ENCODE measurements at places on chromosomes 7 and 10. TPM values are rescaled to one million over a fixed set of nuclear protein-coding genes. Genes with fewer than 3 reads are reported as not detected.

Gene CHN2
- polyA plus RNA-seq: 1.5 TPM

Gene MYL10
- polyA plus RNA-seq: not detected

Gene NME8
- polyA plus RNA-seq: 0.25 TPM

Gene SMKR1
- polyA plus RNA-seq: 0.96 TPM
